ENCODE measurements at places on chromosomes 2 and 18.

GRCh38 chr2:56416500-56417176, 232.8 kb downstream of the CCDC85A start:
- no peak for DNase-seq

- no peak for DNase-seq
These were observed 3.2 kb downstream of the ID2 start for GRCh38 chr2:8684878-8685696.

GRCh38 chr2:36395866-36396265, 40.3 kb downstream of the CRIM1 start:
- no peak for DNase-seq

DNA sequence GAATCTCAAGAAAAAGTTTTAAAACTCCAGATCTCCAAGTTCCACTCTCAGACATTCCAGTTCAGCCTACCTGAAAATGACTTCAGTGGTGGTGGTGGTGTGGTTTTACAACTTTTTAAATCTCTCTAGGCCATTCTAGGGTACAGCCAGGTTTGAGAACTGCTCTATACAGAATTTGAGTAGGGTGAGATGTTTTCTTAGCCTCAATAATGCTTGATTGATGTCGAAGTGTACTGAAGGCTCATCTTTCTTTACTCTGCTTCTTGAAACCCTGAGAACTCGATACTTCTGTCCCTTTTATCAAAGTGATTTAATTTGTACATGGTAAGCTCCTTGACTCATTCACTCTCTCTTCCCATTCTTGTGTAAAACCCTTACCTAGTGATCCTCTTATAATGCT, 143.8 kb downstream of the FAM124B start:
- DNase-seq, result no peak

DNA sequence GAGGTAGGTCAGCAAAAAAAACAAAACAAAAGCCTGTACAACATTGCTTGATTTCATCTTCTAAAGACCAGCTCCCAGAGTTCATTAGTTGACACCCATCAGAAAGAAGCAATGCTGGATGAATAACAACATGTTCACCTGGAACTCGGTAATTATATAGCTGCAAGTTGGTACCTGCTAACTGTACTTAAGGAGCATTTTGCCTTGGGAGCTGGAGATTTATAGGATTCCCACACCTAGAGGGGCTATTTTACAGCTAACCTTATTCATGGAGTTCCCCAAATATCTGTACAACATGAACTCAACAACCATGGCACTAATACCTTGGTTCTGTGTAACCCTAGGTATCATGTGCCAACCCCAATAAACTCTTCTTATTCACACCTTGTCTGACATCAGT, 281.1 kb upstream of the NCKAP5 start:
- DNase-seq, result no peak

DNA sequence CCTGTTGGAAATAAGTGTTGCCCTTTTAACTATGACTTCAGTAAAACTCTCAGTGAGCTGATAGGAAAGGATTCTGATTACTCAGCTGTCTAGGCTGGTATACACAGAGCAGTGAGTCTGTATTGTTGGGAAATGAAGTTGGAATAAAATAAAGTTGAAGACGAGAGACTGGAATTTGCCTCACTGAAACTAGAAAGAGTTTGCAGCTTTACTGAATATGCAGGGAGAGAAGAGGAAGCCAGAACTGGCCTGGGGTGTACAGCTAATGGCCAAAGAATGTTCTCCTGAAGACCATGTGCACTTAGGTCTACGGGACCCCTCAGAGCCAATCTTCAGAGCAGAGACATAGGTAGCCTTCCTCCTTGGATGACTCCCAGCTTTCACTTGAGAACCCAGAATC, 26.5 kb downstream of the EIF4E2 start:
- no peak for DNase-seq

DNA sequence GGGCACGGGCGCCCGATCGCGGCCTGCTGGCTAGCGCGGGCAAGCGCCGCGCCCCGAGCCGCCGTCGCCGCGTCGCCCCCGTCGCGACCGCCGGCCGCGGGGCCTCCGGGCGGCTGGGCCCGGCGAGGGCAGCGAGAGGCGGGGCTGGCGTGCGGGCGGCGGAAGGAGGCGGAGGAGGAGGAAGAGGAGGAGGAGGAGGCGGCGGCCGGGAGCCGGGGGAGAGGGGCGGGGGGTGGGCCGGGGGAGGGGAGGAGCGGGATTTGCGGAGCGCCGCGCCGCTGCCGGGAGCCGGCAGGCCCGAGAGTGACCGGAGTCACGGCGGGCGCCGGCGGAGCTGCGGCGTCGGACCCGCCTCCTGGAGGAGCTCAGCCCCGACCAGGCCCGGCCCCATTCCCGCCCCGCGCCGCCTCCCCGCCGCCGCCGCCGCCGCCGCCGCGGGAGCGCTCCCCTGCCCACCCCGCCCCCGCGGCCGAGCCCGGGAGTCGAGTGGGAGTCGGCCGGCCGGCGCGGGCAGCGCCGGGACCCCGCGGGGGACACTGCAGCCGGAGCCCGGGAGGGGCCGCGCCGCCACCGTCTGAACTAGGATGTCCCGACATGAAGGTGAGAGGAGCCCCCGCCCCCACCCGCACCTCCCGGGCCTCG, at the start of gene KCMF1:
Gene KCMF1 (plus strand): TSS at position 294 of the 642 bp plus-strand sequence. CDS start 291 bp downstream, at position 585.
- DNase-seq, result peak; percentile 73

DNA sequence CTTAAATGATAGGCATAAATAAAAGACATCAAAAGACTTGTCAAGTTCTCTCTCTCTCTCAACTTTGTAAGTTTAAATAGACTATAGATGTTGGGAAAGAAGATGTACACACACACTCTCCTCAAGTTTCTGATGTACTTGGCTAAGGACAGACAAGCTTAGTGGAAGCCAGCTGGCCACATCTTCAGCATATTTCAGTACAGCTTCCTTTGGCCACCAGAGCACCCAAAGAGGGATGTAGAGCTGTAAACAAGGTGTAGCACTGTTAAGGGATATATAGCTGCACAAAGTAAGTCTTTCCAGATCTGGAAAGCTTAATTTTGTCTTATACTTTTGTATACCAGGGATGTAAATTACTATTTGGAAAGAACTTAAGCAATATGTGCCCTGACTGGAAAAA, 64.3 kb upstream of the MSTN start:
- no peak for DNase-seq

- no peak for DNase-seq
These were observed 2.9 kb upstream of the CASP10 start for GRCh38 chr2:201180010-201180409.

All from GDM1 (cell line).